RPMI7951 (cell line): ENCODE measurements at places on chromosomes 6 and 20.

- no peak for DNase-seq
These were observed 3.3 kb downstream of the FGD2 start for GRCh38 chr6:37008484-37009465.

GRCh38 chr6:32855467-32856174 is 1.6 kb downstream of the PSMB9 start:
- no peak for DNase-seq

- no peak for DNase-seq
These were observed 17.9 kb downstream of the VSTM2L start for GRCh38 chr20:37920679-37921322.

GRCh38 chr20:14817101-14817500 is 479.7 kb upstream of the FLRT3 start:
- DNase-seq: no peak

- peak; percentile 26 for DNase-seq
These were observed 447.4 kb downstream of the KIF16B start for GRCh38 chr20:16125816-16126215.

- no peak for DNase-seq
These were observed 584.2 kb downstream of the CD109 start for GRCh38 chr6:74280130-74280692.

- no peak for DNase-seq
These were observed 35.8 kb downstream of the GRIK2 start for GRCh38 chr6:101429270-101429669.

- DNase-seq: no peak
These were observed 85.6 kb upstream of the KHDRBS2 start for GRCh38 chr6:62371453-62372210.

GRCh38 chr6:79617518-79617941 is 13.6 kb upstream of the SH3BGRL2 start:
- DNase-seq: no peak

DNA sequence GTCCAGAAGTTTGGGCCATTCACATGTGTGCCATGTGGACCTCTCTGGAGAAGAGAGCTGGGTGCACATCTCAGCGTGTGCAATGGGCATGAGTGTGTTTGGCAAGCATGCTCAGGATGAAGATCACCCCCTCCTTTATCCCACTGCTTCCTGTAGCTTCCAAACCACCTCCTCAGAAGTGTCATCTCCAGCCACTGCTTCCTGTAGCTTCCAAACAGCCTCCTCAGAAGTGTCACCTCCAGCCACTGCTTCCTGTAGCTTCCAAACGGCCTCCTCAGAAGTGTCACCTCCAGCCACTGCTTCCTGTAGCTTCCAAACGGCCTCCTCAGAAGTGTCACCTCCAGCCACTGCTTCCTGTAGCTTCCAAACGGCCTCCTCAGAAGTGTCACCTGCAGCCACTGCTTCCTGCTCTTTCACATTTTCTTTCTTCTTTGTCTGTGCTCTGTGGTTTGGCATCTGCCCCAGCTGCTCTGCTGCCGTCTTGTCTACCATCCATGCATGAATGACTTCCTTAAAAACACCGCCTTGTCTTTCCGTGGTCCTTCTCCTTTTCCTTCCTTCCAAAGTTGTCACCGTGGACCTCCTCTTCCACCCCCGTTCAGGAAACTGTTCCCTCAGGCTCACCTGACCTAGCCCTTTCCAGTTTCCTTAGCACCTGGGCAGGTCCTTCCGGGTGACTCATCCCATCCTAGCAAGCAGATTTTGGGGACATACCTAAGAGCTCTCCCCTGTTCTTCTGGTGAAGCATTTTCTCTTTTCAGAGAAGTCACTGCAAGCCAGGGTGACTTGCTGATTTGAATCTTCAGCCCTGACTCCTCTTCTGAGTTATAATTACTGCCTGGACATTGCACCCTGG is 43.5 kb upstream of the TIAM2 start:
- DNase-seq: peak; percentile 37

DNA sequence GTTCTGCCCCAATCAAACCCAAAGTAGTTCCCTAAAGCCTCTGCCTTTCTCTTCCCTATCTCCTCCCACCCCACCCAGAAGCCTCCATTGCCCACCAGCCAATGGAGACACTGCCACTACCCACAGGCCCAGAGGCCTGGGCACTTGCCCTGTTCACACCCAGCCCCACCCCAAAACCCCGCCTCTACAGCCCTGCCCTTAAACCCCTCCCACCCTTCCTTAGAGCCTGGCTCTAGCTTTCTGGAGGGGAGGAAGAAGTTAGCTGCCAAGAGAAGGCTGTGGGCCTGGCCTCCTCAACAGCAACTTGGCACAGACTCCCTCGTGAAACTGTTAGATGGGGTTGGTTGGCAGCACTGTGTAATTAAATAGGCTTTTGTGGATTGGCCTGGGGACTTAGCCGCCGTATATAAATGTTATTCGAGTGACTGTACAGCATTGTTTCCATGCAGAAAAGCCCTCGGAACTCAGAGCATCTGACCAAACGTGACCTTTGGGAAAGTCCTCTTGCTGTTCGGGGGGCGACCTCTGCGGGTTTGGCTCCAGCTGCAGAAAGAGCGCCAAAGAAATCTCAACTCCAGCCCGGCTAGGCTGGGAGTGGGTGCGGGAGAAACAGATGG is 31.4 kb downstream of the COL11A2 start:
- peak; percentile 97 for DNase-seq

DNA sequence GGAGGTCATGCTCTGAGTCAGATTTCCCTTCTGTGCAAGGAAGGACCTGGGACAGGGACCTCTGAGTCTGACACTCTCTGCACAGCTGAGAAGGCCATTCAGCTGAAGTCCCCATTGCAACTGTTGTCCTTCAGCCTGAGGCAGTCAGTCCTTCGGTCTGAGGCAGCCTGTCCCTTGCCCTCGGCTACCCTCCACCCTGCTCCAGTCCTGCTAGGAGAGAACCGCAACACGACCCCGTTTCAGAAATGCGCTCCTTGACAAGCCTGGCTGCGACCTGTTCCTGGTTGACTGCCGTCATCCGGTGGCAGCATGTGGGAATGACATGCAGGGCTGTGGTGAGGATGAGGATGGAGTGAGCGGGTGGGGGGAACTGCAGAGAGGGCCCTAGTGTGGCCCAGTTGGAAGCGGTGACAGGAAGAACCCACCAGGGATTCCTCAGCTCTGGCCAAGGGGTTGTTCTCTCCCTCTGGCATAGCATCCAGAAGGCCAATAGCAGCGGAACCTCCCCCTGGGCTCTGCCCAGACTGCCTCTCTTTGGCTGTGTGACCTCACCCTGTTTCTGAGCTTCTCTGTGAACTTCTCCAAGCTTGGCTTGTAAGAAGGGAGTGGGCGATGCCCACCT is 40.3 kb upstream of the ANGPT4 start:
- peak; percentile 51 for DNase-seq

DNA sequence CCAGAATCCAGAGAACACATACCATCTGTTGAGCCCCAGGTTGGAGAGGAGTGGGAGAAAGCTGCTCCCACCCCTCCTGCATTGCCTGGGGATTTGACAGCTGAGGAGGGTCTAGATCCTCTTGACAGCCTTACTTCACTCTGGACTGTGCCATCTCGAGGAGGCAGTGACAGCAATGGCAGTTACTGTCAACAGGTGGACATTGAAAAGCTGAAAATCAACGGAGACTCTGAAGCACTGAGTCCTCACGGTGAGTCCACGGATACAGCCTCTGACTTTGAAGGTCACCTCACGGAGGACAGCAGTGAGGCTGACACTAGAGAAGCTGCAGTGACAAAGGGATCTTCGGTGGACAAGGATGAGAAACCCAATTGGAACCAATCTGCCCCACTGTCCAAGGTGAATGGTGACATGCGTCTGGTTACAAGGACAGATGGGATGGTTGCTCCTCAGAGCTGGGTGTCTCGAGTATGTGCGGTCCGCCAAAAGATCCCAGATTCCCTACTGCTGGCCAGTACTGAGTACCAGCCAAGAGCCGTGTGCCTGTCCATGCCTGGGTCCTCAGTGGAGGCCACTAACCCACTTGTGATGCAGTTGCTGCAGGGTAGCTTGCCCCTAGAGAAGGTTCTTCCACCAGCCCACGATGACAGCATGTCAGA is 77.4 kb downstream of the ASXL1 start:
- no peak for DNase-seq

DNA sequence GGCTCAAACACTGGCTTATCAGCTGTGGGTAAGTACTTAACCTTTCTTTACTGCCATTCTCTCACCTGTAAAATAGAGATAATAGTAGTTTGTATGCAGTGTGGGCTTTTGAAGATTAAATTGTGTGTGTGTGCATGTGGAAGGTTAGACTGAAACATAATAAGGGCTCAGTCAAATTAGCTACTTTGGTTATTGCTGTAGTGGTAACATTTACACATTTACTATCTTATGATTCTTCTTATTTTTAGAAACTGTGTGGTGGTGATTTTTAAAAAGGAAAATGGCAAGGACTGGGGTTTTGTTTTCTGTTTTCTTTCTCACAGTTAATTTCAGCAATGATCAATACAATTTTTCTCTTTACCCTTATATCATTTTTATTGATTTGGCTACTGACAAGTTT is 206.9 kb downstream of the NKAIN2 start:
- no peak for DNase-seq

GRCh38 chr20:50314678-50315335 is 124.2 kb downstream of the CEBPB start:
- no peak for DNase-seq

DNA sequence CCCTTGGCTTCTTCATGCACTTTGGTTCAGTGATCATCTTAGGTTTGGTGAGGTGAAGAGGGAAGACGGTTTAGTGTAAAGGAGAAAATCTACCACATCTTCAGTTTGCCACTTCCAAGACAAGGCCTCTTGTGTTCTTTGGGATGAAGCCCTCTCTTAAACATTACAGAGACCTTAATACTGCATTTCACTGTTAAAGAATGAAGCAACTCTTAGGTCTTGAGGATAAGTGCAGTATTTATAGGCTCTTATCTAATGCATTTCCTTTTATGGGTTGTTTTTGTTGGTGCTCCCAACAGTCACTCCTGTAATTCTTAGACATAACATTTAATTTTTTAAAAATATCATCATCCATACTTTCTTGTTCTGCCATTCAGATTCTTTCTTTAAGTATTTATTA is 139.9 kb upstream of the LAMP5 start:
- no peak for DNase-seq

GRCh38 chr20:62850333-62850974 is 11.2 kb downstream of the TCFL5 start:
- DNase-seq: no peak

- peak; percentile 49 for DNase-seq
These were observed 13.2 kb downstream of the CCN2 start for GRCh38 chr6:131937703-131938631.

DNA sequence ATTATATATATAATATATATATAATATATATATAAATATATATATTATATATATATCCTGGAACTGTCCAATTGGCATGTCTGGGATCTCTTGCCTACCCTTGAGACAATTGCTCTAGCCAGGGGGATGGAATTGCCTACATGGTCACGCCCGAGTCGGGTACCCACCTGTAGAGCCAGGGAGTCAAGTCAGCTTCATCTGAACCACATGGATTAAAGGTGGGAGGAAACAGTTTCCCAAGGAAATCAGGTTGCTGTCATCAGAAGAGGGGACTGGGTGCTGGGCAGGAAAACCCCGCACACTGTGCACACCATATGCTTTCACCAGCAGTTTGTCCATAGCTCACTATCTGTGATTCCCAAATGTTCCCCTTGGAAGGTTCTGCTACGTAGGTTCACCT is 252.5 kb upstream of the NOX3 start:
- no peak for DNase-seq

DNA sequence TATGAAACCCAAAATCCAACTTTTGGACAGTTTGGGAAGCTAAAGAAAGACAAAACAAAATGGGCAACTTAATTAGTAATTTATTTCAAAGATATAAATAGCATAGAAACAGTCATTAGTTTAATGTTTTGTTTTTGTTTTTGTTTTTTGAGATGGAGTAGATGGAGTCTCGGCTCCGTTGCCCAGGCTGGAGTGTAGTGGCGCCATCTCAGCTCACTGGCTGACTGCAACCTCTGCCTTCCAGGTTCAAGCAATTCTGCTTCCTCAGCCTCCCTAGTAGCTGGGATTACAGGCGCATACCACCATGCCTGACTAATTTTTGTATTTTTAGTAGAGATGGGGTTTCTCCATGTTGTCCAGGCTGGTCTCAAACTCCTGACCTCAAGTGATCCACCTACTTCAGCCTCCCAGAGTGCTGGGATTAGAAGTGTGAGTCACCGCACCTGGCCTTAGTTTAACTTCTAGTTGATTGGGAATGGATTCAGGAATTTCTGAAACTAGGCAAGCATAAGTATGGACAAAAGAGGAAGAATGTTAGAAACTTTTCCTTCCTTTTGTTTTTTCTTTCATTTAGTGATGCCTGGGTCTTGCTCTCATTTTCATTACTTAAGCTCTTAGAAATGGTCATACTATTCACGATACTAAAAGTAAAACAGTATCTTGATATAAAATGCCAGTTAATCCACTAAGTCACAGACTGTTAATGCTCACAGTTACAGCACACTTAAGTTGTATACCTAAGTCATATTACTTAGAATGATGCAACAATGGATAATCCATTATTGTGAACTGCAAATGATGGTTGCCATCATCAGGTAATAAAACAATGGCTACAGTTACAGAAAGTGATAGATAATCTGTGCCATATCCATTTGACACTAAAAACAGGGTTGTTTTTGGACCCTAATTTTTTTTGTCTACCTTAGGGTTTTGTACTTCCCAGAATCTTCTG is 8.2 kb downstream of the SENP6 start:
- peak; percentile 31 for DNase-seq

DNA sequence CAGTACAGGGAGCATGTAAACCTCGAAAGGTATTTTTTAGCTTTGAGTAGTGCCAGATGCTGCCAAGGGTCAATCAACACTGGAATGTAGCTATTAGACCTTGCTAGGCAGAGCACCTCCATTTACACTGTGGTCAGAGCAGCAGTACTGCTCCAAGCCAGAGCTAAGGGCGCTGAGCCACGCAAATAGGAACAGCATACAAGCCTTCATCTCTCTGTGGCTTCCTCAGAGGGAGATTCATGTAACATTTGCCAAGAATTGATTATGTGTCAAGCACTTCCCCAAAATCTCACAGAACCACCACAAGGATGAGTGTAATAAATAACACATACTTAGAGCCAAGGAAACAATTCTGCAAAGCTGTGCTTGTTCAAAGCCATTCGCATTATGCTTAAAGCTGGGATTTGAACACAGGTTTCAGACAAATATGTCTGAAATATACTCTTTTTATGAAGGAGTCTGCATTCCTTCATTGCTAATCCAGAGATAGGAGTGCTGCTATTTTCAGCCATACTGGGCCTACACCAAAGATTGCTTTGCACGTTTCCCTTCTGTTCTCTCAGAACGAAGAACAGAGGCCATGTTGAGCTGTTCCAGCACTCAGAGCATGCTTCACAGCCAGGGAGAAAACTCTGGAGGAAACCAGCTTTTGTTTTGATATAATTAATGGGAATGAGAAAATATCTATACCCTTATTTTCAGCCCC is 97.7 kb downstream of the SLC16A10 start:
- no peak for DNase-seq
